CD4-positive, alpha-beta T cell (primary cell): ENCODE measurements at places on chromosomes 1 and 21. TPM values are rescaled to one million over a fixed set of nuclear protein-coding genes. Genes with fewer than 3 reads are reported as not detected.

CELSR2 gene
- total RNA-seq = 3.6 TPM

TNNT2 gene
- not detected for total RNA-seq

KIAA1614 gene
- total RNA-seq = 0.20 TPM

CYP4A22 gene
- not detected for total RNA-seq

TNFSF18 gene
- not detected for total RNA-seq

SPRR2G gene
- total RNA-seq = not detected

DNA sequence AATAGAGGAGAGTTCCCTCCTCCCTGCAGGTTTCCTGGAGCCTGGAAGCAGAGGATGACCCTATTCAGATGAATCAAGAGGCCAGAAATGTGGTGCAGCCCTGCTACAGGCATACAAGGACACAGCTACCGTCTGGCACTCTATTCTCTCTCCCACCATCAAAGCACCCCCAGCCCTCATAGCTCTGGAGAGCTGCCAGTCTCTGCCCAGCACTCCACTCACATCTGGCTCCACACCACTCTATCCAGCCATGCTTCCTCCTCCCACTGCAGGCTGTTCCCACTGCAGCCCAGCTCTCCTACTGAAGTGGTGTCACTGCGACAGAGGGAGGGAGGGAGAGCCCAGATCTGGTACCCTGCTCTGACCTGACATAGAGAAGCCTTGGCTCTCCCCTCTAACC lies 18.4 kb downstream of the SYT2 start:
- H3K27me3 ChIP-seq = peaks cover 15% of the 10 kb centered on the region
- DNase-seq = no peak
- H3K4me3 ChIP-seq = no peak overlapping the region
- no peak overlapping the region for H3K27ac ChIP-seq
- no peaks in the 10 kb centered on the region for H3K4me1 ChIP-seq

- H3K36me3 ChIP-seq = no peaks in the 10 kb centered on the region
- H3K27me3 ChIP-seq = no peaks in the 10 kb centered on the region
- peaks cover 5% of the 10 kb centered on the region for H3K4me1 ChIP-seq
- no peak overlapping the region for H3K4me3 ChIP-seq
- no peak for DNase-seq
Observed at GRCh38 chr1:116916533-116917445, 7.1 kb downstream of the PTGFRN start.

- no peak for DNase-seq
- H3K4me1 ChIP-seq = no peaks in the 10 kb centered on the region
- no peak overlapping the region for H3K4me3 ChIP-seq
- no peaks in the 10 kb centered on the region for H3K27me3 ChIP-seq
Observed at GRCh38 chr1:211483896-211484612, 7.9 kb downstream of the RD3 start.

- H3K27ac ChIP-seq = no peak overlapping the region
- H3K4me1 ChIP-seq = no peaks in the 10 kb centered on the region
- no peak for DNase-seq
Observed at GRCh38 chr1:222529916-222530315, 18.0 kb downstream of the HHIPL2 start.

GRCh38 chr1:103256490-103256889 lies 148.2 kb upstream of the COL11A1 start:
- H3K4me3 ChIP-seq = no peak overlapping the region
- no peaks in the 10 kb centered on the region for H3K4me1 ChIP-seq
- no peak overlapping the region for H3K27ac ChIP-seq
- no peaks in the 10 kb centered on the region for H3K36me3 ChIP-seq
- no peaks in the 10 kb centered on the region for H3K27me3 ChIP-seq

GRCh38 chr1:92797297-92797696 lies 12.4 kb upstream of the EVI5 start:
- DNase-seq = no peak
- no peak overlapping the region for H3K27ac ChIP-seq
- H3K27me3 ChIP-seq = peaks cover 8% of the 10 kb centered on the region

DNA sequence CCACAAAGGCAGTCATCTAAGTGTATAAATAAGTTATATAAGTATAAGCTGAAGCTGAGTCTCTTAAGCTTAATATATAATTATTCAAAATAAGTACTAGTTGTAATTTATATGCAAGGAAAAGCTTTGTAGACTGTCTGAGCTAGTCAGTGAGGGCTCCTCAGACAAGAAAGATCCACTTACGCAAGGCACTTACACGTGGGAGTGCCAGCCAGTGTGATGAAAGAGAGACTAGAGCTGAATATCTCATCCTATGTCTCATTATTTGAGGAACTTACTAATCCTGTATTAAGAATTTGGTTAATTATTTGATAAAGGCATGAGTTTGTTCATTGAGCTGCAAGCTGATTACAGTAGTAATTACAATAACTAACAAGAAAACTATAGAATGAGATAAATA lies 146.9 kb downstream of the PDE4B start:
- no peaks in the 10 kb centered on the region for H3K27me3 ChIP-seq
- H3K4me3 ChIP-seq = no peak overlapping the region
- no peaks in the 10 kb centered on the region for H3K36me3 ChIP-seq
- no peaks in the 10 kb centered on the region for H3K4me1 ChIP-seq

DNA sequence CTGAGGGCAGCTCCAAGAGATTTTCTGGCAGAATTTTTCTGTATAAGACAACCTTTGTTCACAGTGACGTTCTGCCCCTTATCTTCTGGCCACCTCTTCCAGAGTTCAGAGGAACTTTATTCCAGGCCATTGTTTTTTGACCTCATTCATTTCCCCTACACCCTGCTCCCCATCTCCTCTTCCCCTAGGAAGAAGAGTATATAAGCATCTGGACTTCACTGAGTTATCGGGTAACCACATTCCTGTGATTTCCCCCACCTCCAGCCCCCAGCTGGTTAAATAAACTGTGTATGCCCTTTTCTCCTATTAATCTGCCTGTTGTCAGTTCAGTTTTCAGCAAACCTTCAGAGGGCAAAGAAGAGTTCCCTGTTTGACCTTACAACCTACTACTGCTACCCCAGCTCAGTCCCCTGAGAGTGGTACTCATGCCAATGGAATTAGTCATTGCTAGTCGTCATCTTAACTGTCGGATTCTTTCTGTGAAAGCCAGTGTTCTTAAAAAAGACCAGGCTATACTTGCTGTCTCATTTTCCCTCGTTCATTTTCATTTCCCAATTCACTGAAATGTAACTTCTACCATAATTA lies 14.3 kb upstream of the ALG14 start:
- H3K27ac ChIP-seq = no peak overlapping the region
- H3K36me3 ChIP-seq = no peaks in the 10 kb centered on the region
- H3K4me1 ChIP-seq = no peaks in the 10 kb centered on the region
- no peak for DNase-seq
- H3K4me3 ChIP-seq = no peak overlapping the region
- H3K27me3 ChIP-seq = no peaks in the 10 kb centered on the region

GRCh38 chr1:233844275-233844674 lies 60.2 kb upstream of the SLC35F3 start:
- no peak for DNase-seq
- no peak overlapping the region for H3K4me3 ChIP-seq
- no peak overlapping the region for H3K27ac ChIP-seq
- H3K36me3 ChIP-seq = no peaks in the 10 kb centered on the region

DNA sequence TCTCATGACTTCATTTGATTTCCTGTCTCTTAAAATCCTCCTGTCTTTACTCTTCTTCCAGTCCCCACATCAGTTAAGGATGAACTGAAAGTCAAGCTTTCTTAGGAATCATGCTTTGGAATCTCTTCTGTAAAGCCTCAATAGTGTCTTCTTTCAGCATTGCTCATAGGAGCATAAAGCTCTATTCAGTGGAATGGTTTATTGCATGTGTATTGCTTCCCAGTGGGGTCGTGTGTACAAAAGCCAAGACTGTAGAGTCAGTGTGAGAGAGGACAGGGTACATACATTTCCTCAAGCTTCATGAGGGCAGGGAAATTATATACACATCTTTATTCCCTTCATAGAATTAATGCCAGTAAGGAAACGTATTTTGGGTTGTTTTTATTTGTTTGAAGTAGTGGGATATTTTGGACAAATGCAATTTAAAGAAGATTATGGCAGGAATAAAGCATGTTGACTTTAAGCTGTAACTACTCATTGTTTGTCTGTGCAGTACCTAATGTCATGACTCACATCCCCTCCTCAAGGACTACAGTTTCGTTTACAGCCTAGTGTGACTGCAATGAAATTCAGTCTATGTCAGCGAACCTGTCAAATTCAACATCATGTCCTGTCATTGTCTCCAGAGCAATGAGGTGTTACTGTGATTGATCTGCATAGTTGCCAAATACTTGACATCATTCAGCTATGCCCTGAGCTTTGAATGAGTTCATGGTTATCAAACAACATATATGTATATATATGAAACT lies 2164.2 kb downstream of the NCAM2 start:
- no peaks in the 10 kb centered on the region for H3K4me1 ChIP-seq
- no peak overlapping the region for H3K4me3 ChIP-seq
- DNase-seq = no peak

DNA sequence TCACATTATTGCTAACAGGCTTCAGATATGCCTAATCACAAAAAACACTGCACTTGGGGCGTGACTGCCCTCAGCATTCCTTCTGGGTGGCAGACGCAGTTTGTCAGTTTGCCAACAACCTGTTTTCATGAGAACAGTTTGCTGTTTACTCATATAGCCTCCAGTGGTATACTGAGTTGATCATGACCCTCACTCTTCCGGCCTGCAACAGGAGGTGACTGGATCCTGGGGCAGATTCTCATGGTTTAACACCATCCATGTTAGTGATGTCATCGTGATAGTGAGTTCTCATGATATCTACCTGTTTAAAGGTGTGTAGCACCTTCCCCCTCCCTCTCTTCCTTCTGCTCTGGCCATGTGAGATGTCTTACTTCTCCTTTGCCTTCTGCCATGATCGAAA lies 555.2 kb downstream of the PLPP3 start:
- H3K27ac ChIP-seq = no peak overlapping the region
- DNase-seq = no peak
- no peaks in the 10 kb centered on the region for H3K27me3 ChIP-seq
- no peak overlapping the region for H3K4me3 ChIP-seq
- no peaks in the 10 kb centered on the region for H3K4me1 ChIP-seq

DNA sequence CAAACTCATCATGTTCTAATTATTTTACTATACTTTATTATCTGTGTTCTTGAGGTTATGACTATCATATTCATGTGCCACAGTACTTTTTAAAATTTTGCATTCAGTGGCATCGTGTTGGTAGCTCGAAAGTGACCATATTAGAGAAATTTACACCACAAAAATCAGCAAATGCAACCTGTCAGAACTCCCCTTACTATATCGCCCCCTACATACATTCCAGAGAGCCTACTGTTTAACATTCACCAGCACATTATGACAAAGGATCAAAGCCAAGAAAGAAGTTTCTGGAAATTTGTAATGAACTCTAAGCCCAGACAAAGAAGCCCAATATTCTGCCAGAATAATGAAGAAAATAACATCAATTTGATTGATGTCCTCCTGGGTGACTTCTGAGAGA lies 909.3 kb downstream of the LTN1 start:
- H3K27ac ChIP-seq = no peak overlapping the region
- no peak for DNase-seq
- H3K4me3 ChIP-seq = no peak overlapping the region
- H3K36me3 ChIP-seq = no peaks in the 10 kb centered on the region

- H3K4me3 ChIP-seq = no peak overlapping the region
- no peak for DNase-seq
- H3K27ac ChIP-seq = no peak overlapping the region
Observed at GRCh38 chr1:87042111-87042811, 127.8 kb downstream of the HS2ST1 start.

DNA sequence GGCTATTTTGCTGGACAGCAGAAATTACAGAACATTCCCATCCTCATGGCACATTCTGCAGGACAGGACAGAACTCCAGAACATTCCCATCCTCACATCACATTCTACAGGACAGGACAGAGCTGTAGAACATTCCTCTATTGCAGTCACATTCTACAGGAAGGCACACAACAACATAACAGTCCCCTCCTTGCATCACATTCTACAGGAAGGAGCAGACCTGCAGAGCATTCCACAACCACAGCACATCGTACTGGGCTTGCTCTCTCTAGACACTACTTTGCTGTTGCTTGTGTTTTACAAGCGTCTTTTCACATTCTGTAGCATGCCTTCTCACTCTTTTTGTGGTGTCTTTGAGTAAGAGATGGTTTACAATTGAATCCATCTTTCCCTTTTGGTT lies 26.8 kb upstream of the ABCB10 start:
- no peaks in the 10 kb centered on the region for H3K4me1 ChIP-seq
- H3K4me3 ChIP-seq = no peak overlapping the region
- H3K27ac ChIP-seq = no peak overlapping the region
- no peaks in the 10 kb centered on the region for H3K27me3 ChIP-seq
- DNase-seq = no peak
